HepG2 (cell line): ENCODE measurements at places on chromosomes 3 and 15.
A peak's percentile ranks its signal among the peaks of the same experiment; 100 is the strongest.

- no peak for DNase-seq
Measured at GRCh38 chr3:15007681-15008141, 57.4 kb downstream of the MRPS25 start.

DNA sequence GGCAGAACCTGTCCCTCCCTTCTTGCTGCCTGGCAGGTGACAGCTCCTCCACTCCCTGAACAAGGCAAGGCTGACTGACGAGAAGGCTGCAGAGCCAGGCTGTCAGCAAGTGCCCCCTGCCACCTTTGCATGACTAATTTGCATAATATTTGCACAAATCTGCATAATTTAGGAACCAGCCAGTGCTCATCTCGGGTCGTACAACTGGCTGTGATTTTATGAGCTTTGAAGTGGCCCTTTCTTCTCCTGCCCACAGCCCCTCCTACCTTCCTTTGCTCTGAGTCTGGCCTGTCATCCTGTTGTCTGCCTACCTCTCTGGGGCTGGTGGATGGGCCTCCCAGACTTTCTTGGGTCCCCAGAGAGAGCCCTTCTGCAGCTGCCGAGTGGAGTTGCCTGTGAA lies 58.9 kb downstream of the LINGO1 start:
- no peak for DNase-seq

GRCh38 chr3:157914882-157915281 lies 191.3 kb downstream of the SHOX2 start:
- DNase-seq, result no peak

- DNase-seq, result no peak
Measured at GRCh38 chr3:64058566-64058965, 35.3 kb upstream of the PSMD6 start.

DNA sequence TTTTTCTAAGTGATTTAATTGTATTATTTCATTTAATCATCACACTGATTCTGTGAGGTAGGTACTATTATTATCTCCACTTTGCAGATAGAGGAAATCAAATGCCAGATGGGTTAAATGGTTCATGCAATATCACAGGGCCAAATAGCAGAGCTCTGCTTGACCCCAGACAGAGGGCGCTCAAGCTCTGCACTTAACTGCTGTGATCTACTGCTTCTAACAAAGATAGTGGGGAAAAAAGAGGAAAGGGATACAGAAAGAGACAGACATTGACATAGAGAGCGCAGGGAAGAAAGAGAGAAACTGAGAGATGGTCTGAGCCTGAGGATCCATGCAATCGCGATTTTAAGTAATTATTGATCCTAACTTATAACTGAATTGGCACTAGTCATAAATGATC lies 279.1 kb upstream of the THRB start:
- DNase-seq, result peak; percentile 49

DNA sequence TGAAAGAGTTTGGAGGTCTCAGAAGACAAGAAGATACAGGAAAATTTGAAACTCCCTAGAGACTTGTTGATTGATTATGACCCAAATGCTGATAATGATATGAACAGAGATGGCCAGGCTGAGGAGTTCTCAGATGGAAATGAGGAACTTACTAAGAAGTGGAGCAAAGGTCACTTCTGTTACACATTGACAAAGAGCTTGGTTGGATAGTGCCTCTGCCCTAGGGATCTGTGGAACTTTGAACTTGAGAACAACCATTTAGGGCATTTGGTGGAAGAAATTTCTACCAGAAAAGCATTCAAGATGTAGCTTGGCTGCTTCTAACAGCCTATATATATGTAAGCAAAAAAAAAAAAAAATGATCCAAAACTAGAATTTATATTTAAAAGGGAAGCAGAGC lies 48.9 kb upstream of the NAALADL2 start:
- no peak for DNase-seq

DNA sequence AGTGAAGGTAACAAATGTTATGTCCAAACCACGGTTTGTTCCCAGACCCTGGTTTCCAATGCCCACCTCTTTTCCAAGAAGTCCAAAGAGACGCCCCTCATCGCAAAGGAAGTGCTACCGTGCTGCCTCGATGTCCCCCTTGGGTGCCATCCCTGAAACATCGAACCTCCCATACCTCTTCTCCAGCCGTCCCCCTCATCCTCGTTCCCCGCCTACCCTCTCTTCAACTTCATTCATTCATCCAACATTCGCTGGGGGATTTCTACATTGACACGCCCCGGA lies 467 bp downstream of the TIPIN start:
- DNase-seq, result no peak

GRCh38 chr15:30650012-30650929 lies 24.3 kb downstream of the ARHGAP11B start:
- no peak for DNase-seq

GRCh38 chr15:38073178-38073946 lies 138.9 kb downstream of the TMCO5A start:
- DNase-seq, result peak; percentile 43

GRCh38 chr15:39083213-39083612 lies 497.7 kb upstream of the THBS1 start:
- no peak for DNase-seq

- no peak for DNase-seq
Measured at GRCh38 chr3:177438596-177439220, 241.4 kb upstream of the TBL1XR1 start.

GRCh38 chr3:154668187-154668586 lies 238.2 kb upstream of the GPR149 start:
- no peak for DNase-seq

DNA sequence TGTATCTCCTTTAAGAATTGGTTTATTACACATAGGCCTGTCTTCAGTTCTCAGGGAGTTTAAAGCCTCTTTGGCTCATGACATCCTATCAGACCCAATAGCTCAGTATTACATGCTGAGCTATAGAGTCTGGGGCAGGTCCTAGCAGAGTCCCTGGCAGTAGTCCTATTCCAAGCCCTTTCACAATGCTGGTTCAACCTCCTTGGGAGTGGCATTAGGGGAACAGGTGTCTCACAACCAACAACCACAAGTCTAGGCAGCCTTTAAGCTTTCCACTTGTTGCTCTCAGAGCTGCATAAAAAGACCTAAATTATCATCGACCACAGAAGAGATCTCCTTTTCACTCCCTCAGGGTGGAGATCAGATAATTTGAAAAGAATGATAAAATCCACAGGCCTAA lies 22.8 kb upstream of the C2CD4B start:
- no peak for DNase-seq

GRCh38 chr3:125386811-125387210 lies 11.7 kb upstream of the ZNF148 start:
- DNase-seq, result no peak

- DNase-seq, result no peak
Measured at GRCh38 chr3:104388619-104389018, 978.1 kb upstream of the ALCAM start.

GRCh38 chr3:115322901-115323300 lies 175.8 kb upstream of the ZBTB20 start:
- no peak for DNase-seq

DNA sequence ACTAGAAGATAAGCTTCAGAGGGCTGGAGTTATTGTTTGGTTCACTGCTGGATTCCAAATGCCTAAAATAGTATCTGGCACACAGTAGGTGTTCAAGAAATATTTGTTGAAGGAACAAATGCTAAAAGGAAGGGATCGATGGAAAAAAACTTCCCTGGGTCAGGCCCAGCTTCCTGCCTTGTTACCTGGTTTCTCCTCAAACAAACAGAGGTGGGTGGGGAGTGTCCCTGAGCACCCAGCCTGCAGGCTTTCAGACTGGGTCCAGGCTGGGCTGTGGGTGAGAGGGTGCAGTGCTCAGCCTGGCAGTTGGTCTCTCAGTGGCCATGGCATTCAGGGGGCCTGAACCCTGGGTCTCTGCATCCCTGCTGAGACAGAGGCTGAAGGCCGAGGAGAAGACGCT lies 14.4 kb upstream of the STRA6 start:
- DNase-seq, result no peak

DNA sequence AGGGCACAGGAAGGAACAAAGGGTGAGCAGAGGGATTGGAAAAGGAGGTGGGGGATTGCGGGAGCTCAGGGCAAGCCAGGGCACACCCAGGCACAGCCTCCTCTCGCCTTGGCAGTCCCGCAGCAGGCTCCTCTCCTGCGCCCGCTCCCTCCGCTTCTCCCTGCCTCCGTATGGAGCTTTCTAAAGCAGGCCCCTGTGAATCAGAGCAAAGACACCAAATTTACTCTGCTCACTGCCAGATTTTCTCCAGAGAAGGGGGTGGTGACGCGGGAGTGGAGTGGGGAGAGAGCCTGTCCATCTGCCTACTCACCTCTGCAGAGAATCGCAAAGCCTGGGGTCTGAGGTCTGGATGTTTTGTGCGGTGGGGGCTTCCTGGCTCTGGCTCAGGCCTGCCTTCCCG lies 20.0 kb downstream of the ATP2B2 start:
- no peak for DNase-seq

- DNase-seq, result no peak
Measured at GRCh38 chr3:112654979-112655378, 14.0 kb upstream of the CCDC80 start.

DNA sequence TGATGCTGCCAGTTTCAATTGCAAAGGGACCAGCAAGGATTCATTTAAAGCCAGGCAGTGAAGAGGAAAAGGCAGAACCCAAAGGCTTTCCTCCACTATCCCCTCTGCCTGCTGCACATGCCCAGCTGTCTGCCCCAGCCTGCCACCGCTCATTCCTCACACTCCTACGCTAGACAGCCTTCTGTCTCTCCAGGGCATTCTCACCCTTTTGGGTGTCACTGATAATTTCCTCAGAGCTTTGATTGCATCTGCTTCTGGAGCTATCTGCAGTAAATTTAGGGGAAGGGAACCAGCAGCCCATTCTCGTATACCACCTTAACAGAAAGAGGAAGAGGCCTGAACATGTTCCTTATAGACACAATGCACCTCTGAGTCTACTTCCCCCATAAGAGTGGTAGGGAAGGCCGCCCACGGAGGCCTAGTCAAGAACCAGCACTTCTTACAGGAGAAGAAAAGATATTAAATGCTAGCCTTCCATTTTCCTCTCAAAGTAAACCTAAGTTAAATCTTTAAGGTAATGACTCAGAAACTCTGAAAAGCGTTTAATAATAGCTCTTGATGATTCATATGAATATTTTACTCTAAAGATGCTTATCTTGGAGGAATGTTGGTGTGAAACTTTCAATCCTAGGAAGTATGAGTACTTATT lies 20.9 kb downstream of the NUDT16 start:
- no peak for DNase-seq

DNA sequence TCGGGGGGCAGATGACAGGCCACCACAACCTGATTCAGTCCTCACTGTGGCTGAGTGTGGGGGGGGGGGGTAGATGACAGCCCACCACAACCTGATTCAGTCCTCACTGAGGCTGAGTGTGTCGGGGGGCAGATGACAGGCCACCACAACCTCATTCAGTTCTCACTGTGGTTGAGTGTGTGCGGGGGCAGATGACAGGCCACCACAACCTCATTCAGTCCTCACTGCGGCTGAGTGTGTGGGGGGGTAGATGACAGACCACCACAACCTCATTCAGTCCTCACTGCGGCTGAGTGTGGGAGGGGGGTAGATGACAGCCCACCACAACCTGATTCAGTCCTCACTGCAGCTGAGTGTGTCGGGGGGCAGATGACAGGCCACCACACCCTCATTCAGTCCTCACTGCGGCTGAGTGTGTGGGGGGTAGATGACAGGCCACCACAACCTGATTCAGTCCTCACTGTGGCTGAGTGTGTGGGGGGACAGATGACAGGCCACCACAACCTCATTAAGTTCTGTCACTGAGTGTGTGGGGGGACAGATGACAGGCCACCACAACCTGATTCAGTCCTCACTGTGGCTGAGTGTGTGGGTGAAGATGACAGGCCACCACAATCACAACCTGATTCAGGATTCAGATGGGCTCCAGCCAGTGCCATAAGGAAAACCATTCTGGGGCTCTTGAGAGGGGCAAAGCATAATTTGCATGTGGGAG lies 16.9 kb downstream of the ZNF717 start:
- no peak for DNase-seq

DNA sequence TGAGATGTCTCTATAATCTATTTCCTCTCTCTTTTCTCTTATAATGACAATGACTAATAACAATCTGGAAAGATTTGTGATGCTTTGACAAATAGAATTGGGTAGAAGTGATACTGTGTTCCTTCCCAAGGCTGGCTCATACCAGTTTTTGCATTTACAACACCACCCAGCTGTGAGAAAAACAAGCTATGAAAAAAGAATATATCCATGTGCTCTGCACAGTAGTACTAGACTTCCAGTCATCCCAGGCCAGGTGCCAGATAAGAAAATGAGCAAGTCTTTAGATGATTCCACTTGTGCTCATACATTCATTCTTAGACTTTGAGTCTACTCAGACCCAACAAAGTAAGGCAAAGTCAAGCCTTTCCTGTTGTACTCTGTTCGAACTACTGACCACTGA lies 350.2 kb upstream of the POU1F1 start:
- no peak for DNase-seq

- DNase-seq, result no peak
Measured at GRCh38 chr3:111498022-111498421, 44.0 kb upstream of the CD96 start.

DNA sequence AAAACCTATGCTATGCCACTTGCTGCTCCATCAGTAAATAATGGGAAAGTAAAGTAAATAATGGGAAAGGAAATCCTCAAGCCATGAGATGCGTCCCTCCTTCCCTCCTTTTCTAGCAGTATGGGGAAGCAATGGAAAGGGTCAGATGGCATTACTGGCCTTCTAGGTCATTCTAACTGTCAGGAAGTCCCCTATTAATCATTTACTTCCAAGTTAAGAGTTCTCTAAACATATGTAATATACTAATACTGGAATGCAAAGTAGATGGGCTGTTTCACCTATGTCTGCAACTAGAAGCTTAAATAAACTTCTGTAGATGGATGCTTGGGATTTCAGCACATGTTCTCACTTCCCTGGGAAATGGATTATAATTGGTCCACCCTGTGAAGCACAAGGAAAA lies 55.9 kb downstream of the MDFIC2 start:
- no peak for DNase-seq

- DNase-seq, result no peak
Measured at GRCh38 chr3:42410370-42411131, at the start of gene LYZL4. TSS of gene LYZL4 (minus strand) at chr3:42410610. CDS start at chr3:42407251, 3,359 bp downstream.

- DNase-seq, result peak; percentile 3
Measured at GRCh38 chr3:69439643-69440270, 53.9 kb upstream of the FRMD4B start.

- DNase-seq, result no peak
Measured at GRCh38 chr15:71352125-71352524, 236.9 kb downstream of the THSD4 start.

DNA sequence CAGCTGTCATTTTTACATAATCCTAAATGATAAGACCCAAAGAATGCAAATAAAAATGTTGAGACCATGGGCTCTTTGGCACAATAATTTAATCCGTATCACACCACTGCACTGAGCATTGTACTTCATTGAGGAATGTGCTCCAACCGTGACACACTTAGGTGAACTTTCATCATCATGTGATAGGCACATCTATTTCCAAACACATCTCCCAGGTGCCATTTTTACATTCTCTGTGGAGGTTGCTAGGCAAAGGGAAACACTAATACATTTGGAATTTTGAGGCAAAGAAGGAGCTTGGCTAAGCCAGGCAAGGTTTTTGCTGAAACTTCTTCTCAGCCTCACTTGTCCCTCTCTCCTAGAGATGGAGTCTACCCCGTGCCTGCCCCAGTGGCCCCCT lies 68.7 kb downstream of the LRTM1 start:
- no peak for DNase-seq

- DNase-seq, result no peak
Measured at GRCh38 chr3:136021803-136022202, 56.3 kb downstream of the PPP2R3A start.

- DNase-seq, result no peak
Measured at GRCh38 chr3:86168512-86168911, 822.4 kb downstream of the VGLL3 start.
